ENCODE measurements at places on chromosomes 6 and 20.

DNA sequence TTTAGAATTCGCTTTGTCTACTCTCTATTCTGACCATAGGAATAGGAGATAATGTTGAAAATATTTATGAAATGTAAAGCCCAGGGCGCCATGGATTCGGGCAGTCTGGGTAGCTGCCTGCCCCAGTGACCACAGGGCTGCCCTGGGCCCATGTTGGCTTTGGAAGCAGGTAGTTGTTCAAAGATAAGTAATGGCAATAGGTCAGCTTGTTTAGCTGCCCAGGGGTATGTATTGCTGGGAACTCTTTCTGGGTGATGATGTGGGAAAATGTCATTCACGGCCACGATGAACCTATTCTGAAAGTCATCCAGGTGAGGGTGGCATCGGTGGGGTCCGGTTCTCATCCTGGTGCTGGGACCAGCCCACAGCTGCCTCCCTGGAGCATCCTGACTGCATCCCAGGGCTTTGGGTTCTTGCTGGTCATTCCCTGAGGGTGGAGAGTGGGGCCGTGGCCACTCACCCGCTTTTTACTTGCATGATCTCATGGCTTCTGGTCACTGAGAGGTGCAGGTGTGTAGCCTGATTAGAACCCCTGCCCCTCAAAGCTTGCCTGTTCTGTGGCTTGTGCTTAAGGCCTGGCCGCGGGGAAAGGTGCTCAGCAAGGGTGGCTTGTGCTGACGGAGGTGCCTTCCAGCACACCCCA, 102.8 kb downstream of the ERMARD start:
- no peak for DNase-seq

GRCh38 chr6:90131125-90131524, 165.5 kb downstream of the BACH2 start:
- DNase-seq: no peak

DNA sequence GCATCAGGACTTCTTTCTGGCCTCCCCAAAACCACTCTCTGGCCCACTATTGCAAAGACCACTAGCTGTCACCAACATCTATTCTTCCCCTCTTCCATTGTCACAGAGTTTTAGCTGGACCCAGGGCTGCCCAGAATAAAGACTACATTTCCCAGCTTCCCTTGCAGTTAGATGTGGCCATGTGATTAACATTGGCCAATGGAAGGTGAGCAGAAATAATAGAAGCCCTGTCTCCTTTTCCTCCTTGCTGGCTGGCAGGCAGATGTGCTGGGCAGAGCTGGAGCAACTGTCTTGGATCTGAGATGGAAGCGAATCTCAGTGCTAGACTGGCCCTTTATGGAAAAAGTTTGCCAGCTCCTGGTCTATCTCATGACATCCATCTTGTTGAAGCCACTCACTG, 97.0 kb downstream of the KCNB1 start:
- DNase-seq: peak; percentile 64

DNA sequence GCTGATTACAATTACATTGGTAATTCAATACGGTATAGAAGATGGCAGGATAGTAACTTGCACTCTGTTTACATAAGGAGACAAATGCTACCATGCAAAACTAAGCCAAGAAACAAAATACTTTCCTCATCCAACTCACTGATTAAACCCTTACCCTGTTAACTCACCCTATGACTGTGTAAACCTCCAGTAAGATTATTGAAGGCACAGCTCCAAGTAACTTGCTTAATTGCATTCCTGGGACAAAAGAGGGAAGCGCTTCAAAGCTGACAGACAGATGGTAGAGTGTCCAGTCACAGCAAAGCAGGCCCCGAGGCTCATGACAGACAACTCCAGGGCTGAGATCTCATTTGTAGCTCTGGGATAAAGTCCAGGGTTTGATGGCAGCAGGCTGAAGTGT, 6.9 kb upstream of the KIF16B start:
- DNase-seq: no peak

DNA sequence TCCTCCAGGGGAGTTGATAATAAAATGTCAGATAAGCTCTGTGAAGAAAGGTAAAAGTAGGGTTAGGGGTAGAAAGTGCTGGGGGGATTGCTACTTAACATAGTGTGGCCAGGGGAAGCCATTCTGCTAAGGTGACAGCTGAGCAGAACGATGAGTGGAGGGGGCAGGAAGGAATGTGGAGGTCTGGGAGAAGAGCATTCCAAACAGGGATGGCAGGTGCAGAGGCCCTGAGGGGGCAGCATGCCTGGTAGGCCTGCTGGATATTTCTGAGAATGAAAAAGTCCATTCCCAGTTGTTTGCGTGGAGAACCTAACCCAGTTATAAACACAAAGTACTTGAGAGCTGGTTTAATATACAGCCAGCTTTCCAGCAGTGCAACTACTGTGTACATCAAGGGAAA, 9.3 kb downstream of the GFRA4 start:
- no peak for DNase-seq

DNA sequence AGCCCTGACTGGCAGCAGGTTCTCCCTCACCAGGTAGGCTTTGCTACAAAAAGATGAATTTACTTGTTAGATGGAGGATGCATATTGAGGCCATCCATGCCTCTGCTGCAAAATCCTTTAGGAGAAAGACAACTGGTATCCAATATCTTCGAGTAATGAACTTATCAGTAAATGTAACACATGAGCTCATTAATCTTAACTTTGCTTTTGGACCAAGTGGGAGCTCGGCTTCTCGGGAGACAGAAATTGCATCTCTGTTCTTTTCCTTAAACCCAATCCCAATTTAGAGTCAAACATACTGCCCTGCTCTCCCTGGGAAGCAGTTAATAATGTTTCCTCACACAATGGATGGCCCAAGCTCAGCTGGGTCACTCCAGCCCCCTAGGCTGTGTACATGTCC, 330.5 kb downstream of the ZFAND3 start:
- DNase-seq: no peak

GRCh38 chr20:5353624-5354496, 37.1 kb upstream of the PROKR2 start:
- DNase-seq: no peak

DNA sequence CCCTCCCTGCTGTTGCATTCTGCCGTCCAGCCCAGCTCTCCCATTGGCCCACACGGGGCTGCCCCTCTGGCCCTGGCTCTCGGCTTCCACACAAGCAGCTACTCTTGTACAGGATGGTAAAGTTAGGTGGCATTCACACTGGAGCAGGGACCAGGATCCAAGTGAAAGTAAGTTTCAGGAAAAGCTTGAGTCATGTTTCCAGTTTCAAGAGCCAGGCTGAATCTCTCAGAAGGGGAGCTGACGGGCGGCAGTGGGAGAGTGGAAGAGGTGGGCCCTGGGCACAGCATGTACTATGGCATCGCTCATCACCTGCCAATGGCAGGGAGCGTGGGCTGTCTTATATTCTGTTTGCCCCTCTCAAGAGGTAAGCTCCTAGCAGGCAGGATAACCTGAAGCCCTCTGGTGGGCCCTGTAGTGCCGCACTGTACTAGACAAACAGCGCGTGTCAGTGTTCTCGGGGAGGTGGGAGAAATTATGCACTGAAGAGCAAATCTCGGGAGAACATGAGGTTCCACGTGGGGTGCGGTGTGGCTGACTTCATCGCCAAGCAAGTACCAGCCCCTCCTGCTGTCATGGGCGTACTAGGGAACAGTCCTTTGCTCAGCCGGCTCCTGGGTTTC, 241.5 kb downstream of the NRN1 start:
- no peak for DNase-seq

- DNase-seq: no peak
Measured at GRCh38 chr6:110353457-110354001, 4.6 kb downstream of the METTL24 start.

- DNase-seq: no peak
Measured at GRCh38 chr20:58450254-58450653, 61.2 kb downstream of the VAPB start.

DNA sequence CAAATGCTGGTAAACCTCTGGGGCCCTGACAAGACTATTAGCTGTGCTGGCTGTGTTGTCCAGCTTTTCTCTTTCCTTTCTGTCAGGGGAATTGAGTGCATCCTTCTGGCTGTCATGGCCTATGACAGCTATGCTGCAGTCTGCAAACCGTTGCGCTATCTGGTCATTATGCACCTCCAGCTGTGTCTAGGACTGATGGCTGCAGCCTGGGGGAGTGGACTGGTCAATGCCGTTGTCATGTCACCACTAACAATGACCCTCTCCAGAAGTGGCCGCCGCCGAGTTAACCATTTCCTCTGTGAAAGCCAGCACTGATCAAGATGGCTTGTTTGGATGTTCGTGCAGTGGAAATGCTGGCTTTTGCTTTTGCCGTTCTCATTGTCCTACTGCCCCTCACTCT, 20.3 kb downstream of the OR2B6 start:
- DNase-seq: no peak

DNA sequence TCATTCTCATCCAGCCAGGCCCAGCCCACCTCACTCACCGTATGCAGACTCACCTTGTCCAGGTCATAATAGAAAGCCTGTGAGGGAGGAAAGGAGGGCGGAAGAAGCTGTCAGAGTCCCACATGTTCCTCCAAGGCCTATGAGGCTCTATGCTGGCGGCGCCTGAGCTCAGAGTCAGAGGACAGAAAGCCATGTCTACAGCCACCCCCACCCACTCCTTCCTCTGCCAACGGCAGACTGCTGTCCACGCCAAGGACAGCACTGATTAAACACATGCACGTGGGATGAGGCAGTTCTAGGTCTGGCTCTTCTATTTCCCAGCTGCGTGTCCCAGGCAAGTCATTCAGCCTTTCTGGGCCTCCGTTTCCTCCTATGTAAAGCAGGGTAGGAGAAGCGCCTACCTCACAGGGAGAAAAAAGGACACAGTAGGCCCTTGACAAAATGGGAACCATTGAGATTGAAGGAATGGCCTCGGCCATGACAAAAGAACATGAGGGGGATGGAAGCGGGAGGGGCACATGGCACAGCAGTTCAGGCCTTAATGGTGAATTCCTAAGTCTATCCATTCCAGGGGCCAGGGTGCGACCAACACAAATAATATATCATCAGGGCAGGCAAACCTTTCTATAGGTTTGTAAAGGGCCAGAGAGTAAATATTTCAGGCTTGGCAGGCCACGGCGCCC, 80.1 kb downstream of the RIPOR3 start:
- DNase-seq: no peak

DNA sequence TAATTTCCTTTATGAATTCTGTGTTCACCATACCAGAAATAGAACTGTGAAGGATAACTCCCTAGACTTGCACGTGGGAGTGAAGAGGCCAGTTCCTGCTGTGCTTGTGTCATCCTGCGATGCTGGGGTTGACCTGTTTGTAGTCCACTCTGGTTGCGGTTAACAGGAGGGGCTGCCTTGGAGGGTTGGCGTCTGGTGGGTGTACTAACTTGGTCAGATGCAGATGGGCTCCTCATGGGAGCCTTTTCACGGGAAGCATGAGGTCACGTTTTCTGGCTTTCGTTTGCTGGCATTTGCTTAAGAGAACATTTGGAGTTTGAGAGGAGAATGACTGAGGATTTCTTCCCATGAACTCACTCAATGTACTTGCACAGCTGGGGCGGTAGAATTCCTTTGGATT, 41.2 kb downstream of the IGF2R start:
- no peak for DNase-seq

DNA sequence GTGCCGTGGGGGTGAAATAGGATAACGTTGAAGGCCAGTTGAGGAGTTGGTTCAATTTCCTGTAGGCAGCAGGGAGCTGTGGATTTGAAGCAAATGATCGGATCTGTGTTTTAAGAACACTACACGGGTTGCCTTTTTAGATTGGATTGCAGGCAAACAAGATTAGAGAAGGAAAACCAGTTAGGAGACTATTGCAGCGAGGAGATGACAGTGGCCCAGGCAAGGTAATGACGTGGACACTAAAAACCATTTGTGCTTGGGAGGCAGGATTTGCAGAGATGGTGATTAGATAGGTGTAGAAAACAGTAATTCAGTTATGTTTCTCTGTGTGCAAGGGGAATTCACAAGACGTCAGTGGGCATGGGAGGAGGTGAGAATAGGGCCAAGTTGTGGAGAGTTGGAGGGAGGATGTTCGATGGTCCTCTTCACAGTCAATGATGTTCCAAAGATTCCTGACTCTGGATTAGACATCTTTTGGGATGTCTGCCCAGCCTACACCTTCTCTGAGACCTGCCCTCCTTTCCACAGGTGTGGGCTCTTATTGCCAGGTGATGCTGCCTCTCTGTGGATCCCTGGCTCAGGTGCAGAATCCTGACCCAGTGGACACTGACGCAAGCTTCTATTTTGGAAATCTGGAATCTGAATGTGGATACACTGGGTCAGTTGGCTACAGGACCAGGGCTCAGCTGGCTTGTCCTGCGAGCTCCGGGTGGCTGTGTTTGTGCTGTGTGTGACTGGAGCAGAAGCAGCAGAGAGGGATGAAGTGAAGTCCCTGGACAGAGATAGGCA, 54.2 kb downstream of the TFAP2C start:
- no peak for DNase-seq

GRCh38 chr6:153962555-153962954, 76.5 kb upstream of the OPRM1 start:
- no peak for DNase-seq

DNA sequence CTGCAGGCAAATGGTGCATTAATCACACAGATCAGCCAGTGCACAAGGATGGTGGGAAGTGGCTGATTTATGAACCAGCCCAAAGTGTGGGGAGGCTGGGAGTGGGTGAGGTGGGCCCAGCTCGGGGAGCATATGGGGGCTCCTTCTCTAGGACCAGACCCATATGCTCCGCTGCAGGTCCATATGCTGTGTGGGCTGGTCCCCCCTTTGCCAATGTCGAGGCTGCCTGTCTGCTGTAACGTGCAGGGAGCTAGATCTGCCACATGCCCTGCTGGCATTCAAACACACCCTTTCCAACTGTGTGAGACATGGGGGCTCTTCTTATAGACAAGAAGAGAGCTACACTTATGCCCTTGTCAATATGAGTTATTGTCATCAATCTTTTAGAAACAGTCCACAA, 566.3 kb downstream of the DHX35 start:
- DNase-seq: no peak

DNA sequence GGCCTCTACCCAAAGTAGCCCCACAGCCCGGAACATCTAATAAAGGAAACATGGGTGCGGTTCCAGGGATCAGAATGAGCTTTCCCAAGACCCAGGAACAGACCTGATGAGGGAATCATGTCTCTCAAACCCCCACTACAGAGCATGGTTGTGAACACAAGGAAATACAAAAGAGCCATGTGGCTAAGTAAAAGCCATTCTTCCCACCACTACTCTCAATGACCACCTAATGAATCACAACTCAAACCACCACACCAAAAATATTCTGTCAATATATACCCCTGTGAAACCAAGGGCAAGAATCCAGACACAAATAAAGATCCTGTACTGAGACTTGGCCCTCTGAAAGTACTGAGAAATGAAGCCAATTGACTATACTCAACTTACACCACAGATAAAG, 20.9 kb upstream of the COL21A1 start:
- DNase-seq: no peak
